ENCODE measurements at places on chromosomes 5 and 9.

GRCh38 chr5:134184155-134185135 is 7.7 kb upstream of the SKP1 start:
- peak; percentile 62 for DNase-seq

GRCh38 chr5:1227667-1228066 is 2.5 kb downstream of the SLC6A18 start:
- DNase-seq, result no peak

DNA sequence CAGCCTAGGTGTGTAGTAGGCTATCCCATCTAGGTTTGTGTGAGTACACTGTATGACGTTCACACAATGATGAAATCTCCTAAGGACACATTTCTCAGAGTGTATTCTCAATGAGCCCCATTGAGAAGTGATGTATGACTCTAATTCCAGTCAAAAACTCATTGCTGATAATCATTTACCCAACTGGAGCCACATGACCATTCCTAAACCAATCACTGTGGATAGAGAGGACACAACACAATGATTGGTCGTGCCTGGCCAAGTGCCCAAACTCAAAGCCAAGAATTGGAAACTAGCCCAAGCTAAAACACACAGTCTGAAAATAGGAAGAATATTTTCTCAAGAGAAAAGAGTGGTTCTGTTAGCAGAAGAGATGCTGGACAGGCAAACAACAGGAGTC is 191.2 kb downstream of the ZNF462 start:
- DNase-seq, result no peak

DNA sequence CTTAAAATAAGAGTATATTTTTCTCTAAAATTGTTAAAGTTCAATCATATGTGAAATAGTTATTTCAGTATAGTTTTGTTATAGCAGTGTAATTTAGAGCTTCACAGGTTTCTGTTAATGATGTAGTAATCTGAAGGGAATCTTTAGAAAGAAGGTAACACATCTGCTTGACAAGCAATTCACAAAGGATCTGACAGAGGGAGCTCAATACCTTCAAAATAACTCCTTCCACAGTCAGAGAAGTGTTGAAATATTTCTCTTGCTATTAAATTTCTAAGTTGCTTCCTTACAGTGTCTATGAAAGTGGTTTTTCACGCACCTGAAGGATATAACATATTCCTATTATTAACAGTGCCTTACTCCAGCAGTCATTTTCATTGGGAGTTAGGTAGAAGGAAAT is 44.9 kb downstream of the SLC25A51 start:
- no peak for DNase-seq

- DNase-seq, result no peak
Observed at GRCh38 chr5:95068289-95068910, 216.5 kb downstream of the MCTP1 start.

- DNase-seq, result no peak
Observed at GRCh38 chr9:1743121-1743960, 271.8 kb upstream of the SMARCA2 start.

Measured in C1 segment of cervical spinal cord (tissue), 14 donors.